Activated CD4-positive, alpha-beta T cell treated with anti-CD3 and anti-CD28 coated beads, Interleukin-2, amount 10 ng/mL, durations not matched to agents 24 days and 14 days (primary cell): ENCODE measurements at places on chromosomes 12 and 14. TPM values are rescaled to one million over a fixed set of nuclear protein-coding genes. Genes with fewer than 3 reads are reported as not detected.
A peak's percentile ranks its signal among the peaks of the same experiment; 100 is the strongest.

DNA sequence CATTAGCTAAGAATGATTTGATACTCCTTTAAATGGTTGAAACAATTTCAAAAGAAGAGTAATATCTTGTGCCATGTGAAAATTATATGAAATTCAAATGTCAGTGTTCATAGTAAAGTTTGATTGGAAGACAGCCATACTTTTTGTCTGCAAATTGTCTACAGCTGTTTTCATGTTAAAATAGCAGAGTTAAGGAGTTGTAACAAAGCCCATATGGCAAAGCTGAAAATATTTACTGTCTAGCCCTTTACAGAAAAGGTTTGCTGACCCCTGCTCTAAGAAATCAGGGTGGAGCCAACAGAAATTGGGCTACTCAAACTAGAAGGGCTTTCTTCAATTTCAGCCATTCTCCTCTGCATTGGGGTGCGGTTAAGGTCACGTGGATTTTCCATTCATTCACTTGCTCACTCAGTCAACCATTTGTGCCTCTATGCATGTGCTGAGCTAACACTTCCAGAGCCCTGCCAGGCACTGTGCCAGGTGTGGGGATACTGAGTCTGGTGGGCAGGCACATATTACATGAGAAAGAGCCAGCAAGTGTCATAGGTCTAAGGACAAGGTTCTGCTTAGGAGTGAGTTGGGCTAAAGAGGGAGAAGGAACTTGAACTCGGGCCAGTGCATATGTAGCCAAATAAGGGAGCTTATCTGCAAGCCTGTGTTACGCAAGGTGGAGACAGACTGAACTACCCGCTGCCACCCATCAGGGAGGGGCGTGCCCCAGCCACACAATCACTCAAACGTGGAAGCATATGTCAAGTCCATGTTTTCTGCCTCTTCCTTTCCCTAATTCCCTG is 139.8 kb upstream of the NOS1 start:
- no peak for DNase-seq
- H3K27me3 ChIP-seq, result no peaks in the 10 kb centered on the region
- H3K4me3 ChIP-seq, result no peak overlapping the region
- no peaks in the 10 kb centered on the region for H3K4me1 ChIP-seq
- no peak overlapping the region for H3K27ac ChIP-seq

GRCh38 chr12:93042283-93042682 is 113.2 kb upstream of the EEA1 start:
- no peaks in the 10 kb centered on the region for H3K36me3 ChIP-seq
- H3K4me3 ChIP-seq, result no peak overlapping the region
- H3K27me3 ChIP-seq, result no peaks in the 10 kb centered on the region
- DNase-seq, result no peak
- H3K4me1 ChIP-seq, result no peaks in the 10 kb centered on the region

DNA sequence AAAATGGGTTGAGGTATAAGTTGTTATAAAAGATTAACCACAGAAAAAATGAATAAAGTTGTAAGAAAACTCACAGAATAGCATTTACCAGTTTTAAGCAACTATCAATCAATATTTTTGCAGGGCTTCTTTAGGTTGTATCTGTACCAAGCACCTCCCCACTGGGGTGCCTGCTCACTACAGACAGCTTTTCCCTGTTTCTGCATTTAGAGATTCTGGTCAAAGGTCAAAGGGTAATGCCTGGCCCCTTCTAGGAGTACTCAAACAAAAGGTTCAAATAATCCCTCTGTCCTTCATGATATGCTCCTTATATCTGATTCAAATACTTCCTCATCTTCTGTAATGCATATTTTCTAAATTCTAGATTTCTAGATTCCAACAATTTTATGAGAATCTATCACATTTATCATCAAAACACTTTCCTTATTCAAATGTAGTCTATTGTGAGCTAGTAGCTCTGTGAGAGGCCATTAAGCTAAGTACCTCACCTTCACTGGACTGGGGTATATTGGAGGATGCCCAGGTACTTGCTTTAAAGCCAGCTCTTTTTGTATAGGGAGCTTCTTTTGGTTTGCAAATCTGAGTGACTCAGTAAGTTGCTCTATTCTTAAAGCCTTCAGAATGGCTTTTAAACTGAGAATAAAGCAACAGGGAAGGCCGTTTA is 120.7 kb upstream of the PTPRB start:
- no peaks in the 10 kb centered on the region for H3K36me3 ChIP-seq
- no peaks in the 10 kb centered on the region for H3K4me1 ChIP-seq
- no peak overlapping the region for H3K27ac ChIP-seq
- no peak for DNase-seq
- H3K27me3 ChIP-seq, result no peaks in the 10 kb centered on the region
- no peak overlapping the region for H3K4me3 ChIP-seq

- H3K4me3 ChIP-seq, result no peak overlapping the region
- peaks cover 75% of the 10 kb centered on the region for H3K27me3 ChIP-seq
- peaks cover 4% of the 10 kb centered on the region for H3K4me1 ChIP-seq
- no peak overlapping the region for H3K27ac ChIP-seq
These were observed 3.2 kb upstream of the KRT7 start for GRCh38 chr12:52229836-52230343.

DNA sequence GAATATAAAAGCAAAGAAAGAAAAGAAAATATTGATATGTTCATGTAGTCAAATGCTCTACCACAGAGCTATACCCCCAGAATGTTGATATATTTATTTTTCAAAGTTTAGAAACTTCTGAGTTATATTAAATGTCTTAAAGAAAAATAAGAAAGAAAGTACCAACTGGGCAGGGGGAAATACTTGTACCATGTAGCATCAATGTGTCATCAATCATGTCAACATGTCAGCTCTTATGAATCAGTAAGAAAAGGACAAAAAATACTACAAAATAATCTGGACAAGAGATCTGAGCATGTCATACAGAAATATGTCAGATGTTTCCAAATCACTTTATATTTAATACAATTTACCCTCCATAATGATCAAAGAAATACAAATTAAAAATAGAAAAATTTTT is 595.1 kb upstream of the ATP2B1 start:
- H3K36me3 ChIP-seq, result no peaks in the 10 kb centered on the region
- H3K27ac ChIP-seq, result no peak overlapping the region
- peaks cover 8% of the 10 kb centered on the region for H3K4me1 ChIP-seq
- H3K27me3 ChIP-seq, result peaks cover 13% of the 10 kb centered on the region

GRCh38 chr12:15854916-15855315 is 27.3 kb upstream of the STRAP start:
- H3K4me3 ChIP-seq, result no peak overlapping the region
- no peak for DNase-seq
- H3K4me1 ChIP-seq, result no peaks in the 10 kb centered on the region
- H3K27me3 ChIP-seq, result peaks cover 19% of the 10 kb centered on the region

GRCh38 chr14:36194663-36195062 is 18.1 kb upstream of the PTCSC3 start:
- H3K27ac ChIP-seq, result no peak overlapping the region
- no peaks in the 10 kb centered on the region for H3K36me3 ChIP-seq
- H3K4me3 ChIP-seq, result no peak overlapping the region
- H3K4me1 ChIP-seq, result no peaks in the 10 kb centered on the region
- DNase-seq, result no peak

DNA sequence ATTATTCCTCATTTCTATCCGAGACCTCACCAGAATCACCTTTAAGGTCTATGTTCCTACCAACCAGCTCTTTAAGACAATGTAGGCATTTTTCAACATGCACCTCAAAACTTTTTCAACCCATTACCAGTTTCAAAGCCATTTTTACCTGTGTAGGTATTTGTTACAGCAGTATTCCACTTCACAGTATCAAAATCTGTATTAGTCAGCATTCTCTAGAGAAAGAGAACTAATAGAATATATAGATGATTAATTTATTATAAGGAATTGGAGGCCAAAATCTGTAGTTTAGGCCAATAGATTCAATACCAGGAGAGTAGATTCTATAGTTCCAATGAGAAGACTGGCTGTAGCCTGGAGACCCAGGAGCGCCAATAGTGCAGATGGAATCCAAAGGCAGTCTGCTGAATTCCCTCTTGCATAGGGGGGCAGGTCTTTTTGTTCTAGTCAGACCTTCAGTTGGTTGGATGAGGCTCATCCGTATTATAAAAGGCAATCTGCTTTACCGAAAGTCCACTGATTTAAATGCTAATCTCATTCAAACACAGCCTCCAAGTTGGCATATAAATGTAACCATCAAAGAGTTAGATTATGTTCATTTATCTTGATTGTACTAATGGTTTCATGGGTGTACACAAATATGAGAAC is 151.6 kb upstream of the SYT1 start:
- DNase-seq, result no peak
- no peaks in the 10 kb centered on the region for H3K4me1 ChIP-seq
- no peaks in the 10 kb centered on the region for H3K27me3 ChIP-seq
- H3K27ac ChIP-seq, result no peak overlapping the region
- no peak overlapping the region for H3K4me3 ChIP-seq

- no peak overlapping the region for H3K4me3 ChIP-seq
- no peak overlapping the region for H3K27ac ChIP-seq
- DNase-seq, result no peak
- no peaks in the 10 kb centered on the region for H3K4me1 ChIP-seq
- peaks cover 45% of the 10 kb centered on the region for H3K36me3 ChIP-seq
- no peaks in the 10 kb centered on the region for H3K27me3 ChIP-seq
These were observed 174.2 kb downstream of the ESR2 start for GRCh38 chr14:64119980-64120379.

DNA sequence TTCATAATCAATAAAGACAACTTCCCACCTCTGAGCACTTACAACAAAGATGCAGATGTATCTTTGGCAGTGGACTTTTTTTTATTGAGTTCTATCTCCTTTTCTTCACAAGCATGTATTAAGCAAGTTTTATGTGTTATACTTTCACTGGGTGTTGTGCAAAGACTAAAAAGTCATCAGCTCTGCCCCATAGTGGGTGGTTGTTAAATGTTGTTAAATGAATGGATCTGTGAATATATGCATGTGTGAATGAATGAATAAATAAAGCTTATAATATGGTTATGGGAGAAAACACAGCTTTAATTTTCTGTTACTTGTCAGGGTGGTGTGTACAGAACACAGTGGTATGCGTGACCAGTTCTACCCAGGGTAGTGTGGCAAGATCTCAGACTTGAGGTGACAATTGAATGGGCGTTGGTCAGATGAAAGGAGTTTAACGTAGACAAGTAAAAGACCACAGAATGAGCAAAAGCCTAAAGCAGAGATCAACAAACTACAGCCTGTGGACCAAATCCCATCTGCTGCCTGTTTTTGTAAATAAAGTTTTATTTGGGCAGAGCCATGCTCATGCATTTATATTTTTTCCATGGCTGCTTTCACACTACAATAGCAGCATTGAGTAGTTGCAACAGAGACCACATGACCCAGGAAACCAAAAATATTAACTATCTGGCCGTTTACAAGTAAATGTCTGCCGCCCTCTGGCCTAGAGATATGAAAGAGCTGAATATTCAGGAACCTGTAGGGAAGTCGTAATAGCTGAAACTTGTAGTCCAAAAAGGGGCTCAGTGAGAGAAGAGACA is 207.4 kb upstream of the EEA1 start:
- peaks cover 18% of the 10 kb centered on the region for H3K4me1 ChIP-seq
- H3K4me3 ChIP-seq, result no peak overlapping the region
- no peaks in the 10 kb centered on the region for H3K27me3 ChIP-seq
- H3K27ac ChIP-seq, result no peak overlapping the region

GRCh38 chr12:19198272-19198671 is 68.7 kb downstream of the PLEKHA5 start:
- no peaks in the 10 kb centered on the region for H3K4me1 ChIP-seq
- no peak overlapping the region for H3K4me3 ChIP-seq
- no peaks in the 10 kb centered on the region for H3K36me3 ChIP-seq
- H3K27me3 ChIP-seq, result no peaks in the 10 kb centered on the region
- H3K27ac ChIP-seq, result no peak overlapping the region
- DNase-seq, result no peak

DNA sequence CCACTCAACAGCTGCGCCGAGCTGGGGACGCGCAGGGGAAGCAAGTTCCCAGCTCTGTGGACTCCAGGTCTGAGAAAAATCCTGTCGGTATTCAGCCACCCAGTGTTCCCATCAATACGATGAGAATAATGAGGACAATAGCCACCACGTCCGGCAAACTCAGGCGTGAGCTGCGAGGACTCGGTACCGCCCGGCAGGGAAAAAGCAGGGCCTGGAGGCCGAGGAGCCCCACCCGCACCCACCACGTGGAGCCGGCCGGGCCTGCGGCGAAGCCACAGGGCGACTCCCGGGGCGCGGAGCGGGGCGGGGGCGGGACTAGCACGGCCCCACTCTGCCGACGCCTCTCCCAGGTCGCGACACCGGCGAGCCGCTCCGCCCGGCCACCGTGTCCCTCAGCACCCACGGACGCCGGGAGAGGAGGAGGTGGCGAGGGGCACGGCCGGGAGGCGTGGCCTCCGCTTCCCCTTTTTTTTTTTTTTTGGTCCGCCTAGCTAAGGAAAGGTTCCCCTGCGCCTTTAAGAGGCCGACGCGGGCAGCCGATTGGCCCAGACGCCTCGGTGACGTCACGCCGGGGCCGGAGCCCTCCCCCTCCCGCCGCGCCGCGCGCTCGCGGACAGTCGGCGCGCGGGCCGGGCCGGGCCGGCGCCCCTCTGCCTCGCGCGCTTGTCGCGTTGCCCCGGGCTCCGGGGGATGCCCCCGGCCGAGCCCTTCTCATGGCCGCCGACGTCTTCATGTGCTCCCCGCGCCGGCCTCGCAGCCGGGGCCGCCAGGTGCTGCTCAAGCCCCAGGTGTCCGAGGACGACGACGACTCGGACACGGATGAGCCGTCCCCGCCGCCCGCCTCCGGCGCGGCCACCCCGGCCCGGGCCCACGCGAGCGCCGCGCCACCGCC is at the start of gene MLXIP:
MLXIP (plus strand) TSS at position 616 of the 892 bp plus-strand sequence; CDS start at position 714, 98 bp downstream.
- peaks cover 41% of the 10 kb centered on the region for H3K4me1 ChIP-seq
- H3K27ac ChIP-seq, result peak within 1 kb of the TSS; percentile 88
- H3K4me3 ChIP-seq, result peak within 1 kb of the TSS; percentile 91
- H3K27me3 ChIP-seq, result no peaks in the 10 kb centered on the region

DNA sequence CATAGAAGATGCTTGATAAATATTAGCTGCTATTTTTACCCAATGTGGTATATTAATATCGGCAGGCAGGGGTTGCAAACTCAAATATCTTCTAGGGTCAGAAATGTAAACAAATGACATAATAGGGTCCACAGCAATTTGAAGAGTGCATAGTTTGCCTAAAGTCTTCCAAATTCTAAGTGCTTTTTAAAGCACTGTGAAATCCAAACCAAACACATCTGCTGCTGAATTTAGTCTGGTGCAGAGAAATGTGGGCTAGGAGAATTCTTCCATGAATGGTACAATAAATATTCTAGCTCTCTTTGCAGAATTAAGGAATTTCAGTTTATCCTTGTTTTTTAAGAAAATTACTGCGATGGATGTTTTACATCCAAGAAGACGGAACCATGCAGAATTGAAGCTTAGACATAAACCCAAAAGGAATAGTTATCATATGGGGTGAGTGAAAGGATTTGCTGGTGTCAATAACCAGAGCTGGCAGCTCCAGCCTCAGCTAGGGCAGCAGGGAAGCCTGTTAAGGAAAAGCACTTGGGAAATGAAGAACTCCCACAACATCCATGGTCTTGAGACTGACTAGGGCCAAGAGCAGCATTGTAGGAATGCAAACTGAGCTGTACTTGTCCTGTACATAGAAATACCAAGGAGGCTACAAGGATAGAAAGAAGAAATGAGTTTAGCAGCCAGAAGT is 65.5 kb downstream of the PTPRR start:
- H3K27ac ChIP-seq, result no peak overlapping the region
- no peak overlapping the region for H3K4me3 ChIP-seq
- no peaks in the 10 kb centered on the region for H3K36me3 ChIP-seq
- DNase-seq, result no peak
- no peaks in the 10 kb centered on the region for H3K4me1 ChIP-seq

SLC7A7 gene
- total RNA-seq, result 0.40 TPM in 1 of 2 replicates, not detected in the other

IAPP gene
- total RNA-seq, result not detected in 2 replicates

MYO1A gene
- total RNA-seq, result 1.7 TPM in 2 replicates

C14orf39 gene
- not detected in 2 replicates for total RNA-seq

KRT2 gene
- total RNA-seq, result not detected in 2 replicates

CMTM5 gene
- total RNA-seq, result not detected in 2 replicates

VASH1 gene
- 5.8 and 6.9 TPM in 2 replicates for total RNA-seq
